ENCODE measurements at places on chromosomes 2 and 18. TPM values are rescaled to one million over a fixed set of nuclear protein-coding genes. Genes with fewer than 3 reads are reported as not detected.

GRCh38 chr2:168841445-168841844 is 39.0 kb downstream of the NOSTRIN start:
- no peaks in the 10 kb centered on the region for H3K36me3 ChIP-seq
- no peak for DNase-seq
- H3K27ac ChIP-seq: no peak overlapping the region
- H3K27me3 ChIP-seq: no peaks in the 10 kb centered on the region

Gene PROM2
- 2.3 TPM for total RNA-seq

- H3K36me3 ChIP-seq: no peaks in the 10 kb centered on the region
- H3K4me3 ChIP-seq: no peak overlapping the region
- no peaks in the 10 kb centered on the region for H3K27me3 ChIP-seq
- no peaks in the 10 kb centered on the region for H3K4me1 ChIP-seq
- no peak overlapping the region for H3K27ac ChIP-seq
These were observed 353.2 kb upstream of the TRIB2 start for GRCh38 chr2:12363569-12363968.

Gene FER1L5
- 0.05 TPM for total RNA-seq

DNA sequence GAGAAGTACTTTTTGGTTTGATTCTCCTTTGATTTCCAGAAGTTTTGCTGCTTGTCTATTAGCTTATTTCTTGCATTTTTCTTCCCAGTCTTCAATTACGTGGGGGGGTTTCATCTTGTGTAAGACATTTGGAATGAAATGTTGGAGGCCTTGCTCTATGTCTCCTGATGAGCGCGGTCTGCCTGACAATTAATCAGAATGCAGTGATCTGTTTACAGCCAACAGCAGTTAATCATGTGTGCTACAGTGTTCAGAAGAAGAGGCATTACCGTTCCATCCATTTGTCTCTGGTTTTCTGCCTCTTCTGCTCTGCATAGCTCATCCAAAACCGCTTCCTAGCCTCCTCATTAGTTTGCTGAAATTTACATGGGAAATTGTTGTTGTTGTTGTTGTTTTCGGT is 134.4 kb upstream of the ST6GAL2 start:
- H3K27me3 ChIP-seq: no peaks in the 10 kb centered on the region
- no peak overlapping the region for H3K4me3 ChIP-seq
- DNase-seq: no peak

- H3K4me3 ChIP-seq: no peak overlapping the region
- DNase-seq: no peak
- H3K4me1 ChIP-seq: no peaks in the 10 kb centered on the region
- no peak overlapping the region for H3K27ac ChIP-seq
- H3K27me3 ChIP-seq: no peaks in the 10 kb centered on the region
These were observed 128.7 kb downstream of the CAPN13 start for GRCh38 chr2:30678410-30679137.

Gene TTR
- total RNA-seq: 1.5 TPM

GRCh38 chr2:4336864-4337263 is 633.5 kb downstream of the DCDC2C start:
- no peak overlapping the region for H3K27ac ChIP-seq
- H3K27me3 ChIP-seq: no peaks in the 10 kb centered on the region
- DNase-seq: no peak
- H3K4me3 ChIP-seq: no peak overlapping the region
- H3K36me3 ChIP-seq: no peaks in the 10 kb centered on the region

DNA sequence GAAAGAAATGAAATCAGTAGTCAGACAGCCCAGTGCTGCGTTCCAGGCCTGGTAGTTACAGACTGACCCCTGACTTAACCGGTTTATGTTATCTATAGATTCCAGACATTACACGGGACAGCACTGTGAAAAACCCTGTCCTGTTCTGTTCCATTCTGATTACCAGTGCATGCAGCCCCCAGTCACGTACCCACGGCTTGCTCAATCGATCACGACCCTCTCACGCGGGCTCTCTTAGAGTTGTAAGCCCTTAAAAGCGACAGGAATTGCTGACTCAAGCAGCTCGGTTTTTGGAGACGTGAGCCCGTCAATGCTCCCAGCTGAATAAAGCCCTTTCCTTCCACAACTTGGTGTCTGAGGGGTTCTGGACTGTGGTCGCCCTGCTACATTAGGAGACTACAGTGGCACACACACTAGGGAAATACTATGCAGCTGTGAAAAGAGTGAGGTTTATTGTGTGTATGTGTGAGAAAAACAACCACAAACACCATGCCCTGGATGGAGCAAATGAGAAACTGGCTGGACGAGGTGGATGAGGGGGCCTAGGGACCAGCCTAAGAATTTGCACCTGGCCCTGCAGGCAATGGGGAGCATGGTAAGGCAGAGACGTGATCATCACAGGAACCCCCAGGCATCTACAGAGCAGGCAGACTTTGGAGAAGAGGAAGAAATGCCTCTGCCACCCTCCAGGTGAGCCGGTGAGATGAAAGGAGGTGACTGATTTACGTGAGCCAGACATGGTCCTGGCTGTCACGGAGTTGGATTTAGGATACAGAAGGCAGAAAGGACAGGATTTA is 49.1 kb upstream of the SEMA4C start:
- H3K27me3 ChIP-seq: no peaks in the 10 kb centered on the region
- no peaks in the 10 kb centered on the region for H3K36me3 ChIP-seq
- DNase-seq: no peak
- H3K4me3 ChIP-seq: no peak overlapping the region

Gene LIMS3
- 0.94 TPM for total RNA-seq

Gene RBKS
- 1.8 TPM for total RNA-seq

DNA sequence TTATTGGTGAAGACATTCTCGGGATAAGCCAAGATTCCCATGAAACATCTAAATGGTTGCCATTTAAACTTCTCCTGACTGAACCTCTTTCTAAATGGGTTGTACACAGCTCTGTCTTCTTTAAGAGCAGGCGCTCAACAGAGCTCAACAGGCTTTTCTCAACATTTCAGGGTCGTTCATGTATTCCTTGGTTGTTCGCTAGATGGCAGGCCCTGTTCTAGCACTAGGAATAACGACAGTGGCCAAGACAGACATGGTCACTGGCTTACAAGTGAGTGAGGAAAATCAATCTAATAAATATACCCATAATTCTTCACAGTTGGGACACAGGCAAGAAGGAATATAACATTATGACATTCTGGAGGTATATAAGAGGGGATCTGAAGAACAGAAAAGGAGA is 154.5 kb downstream of the SMAD2 start:
- no peaks in the 10 kb centered on the region for H3K27me3 ChIP-seq
- H3K36me3 ChIP-seq: no peaks in the 10 kb centered on the region
- H3K4me1 ChIP-seq: no peaks in the 10 kb centered on the region
- no peak overlapping the region for H3K4me3 ChIP-seq
- no peak for DNase-seq
- H3K27ac ChIP-seq: no peak overlapping the region

- H3K36me3 ChIP-seq: no peaks in the 10 kb centered on the region
- H3K4me1 ChIP-seq: no peaks in the 10 kb centered on the region
- H3K27me3 ChIP-seq: no peaks in the 10 kb centered on the region
- no peak overlapping the region for H3K4me3 ChIP-seq
These were observed 676.1 kb upstream of the GYPC start for GRCh38 chr2:125979886-125980285.

Gene IL18R1
- 7.5 TPM for total RNA-seq

DNA sequence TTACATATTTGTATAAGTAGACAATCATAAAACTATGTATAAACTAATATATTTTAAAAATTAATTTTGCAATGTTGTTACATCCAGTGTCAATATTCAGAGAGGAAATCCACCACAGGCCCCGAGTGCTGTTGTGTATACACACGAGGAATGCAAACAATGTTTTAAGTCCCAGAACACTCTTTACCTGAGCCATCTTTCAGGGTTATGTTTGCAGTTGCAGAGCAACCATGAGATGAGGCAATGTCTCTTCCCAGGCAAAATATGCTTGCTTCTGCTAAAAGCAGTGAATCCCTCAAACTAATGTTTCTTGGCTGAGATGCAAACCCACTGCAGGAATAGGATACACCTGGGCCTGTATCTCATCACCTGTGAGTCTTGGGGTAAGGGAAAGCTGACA is 91.3 kb downstream of the ASXL2 start:
- no peak overlapping the region for H3K27ac ChIP-seq
- peaks cover 25% of the 10 kb centered on the region for H3K36me3 ChIP-seq
- DNase-seq: no peak
- no peaks in the 10 kb centered on the region for H3K4me1 ChIP-seq

- H3K4me1 ChIP-seq: no peaks in the 10 kb centered on the region
- H3K36me3 ChIP-seq: no peaks in the 10 kb centered on the region
These were observed 7.3 kb downstream of the NBEAL1 start for GRCh38 chr2:203021991-203022390.

- DNase-seq: no peak
- no peaks in the 10 kb centered on the region for H3K27me3 ChIP-seq
- no peaks in the 10 kb centered on the region for H3K4me1 ChIP-seq
These were observed 28.1 kb downstream of the EPAS1 start for GRCh38 chr2:46325182-46325928.

Gene BABAM2
- total RNA-seq: 17.4 TPM

Gene CKAP2L
- total RNA-seq: 14.1 TPM

- no peaks in the 10 kb centered on the region for H3K4me1 ChIP-seq
- DNase-seq: no peak
- no peaks in the 10 kb centered on the region for H3K36me3 ChIP-seq
- no peaks in the 10 kb centered on the region for H3K27me3 ChIP-seq
These were observed 123.4 kb upstream of the NOSTRIN start for GRCh38 chr2:168679081-168679480.

GRCh38 chr2:3462493-3463104 is 56.7 kb downstream of the ADI1 start:
- no peak for DNase-seq
- no peak overlapping the region for H3K4me3 ChIP-seq
- H3K4me1 ChIP-seq: peaks cover 14% of the 10 kb centered on the region
- H3K27ac ChIP-seq: no peak overlapping the region
- H3K27me3 ChIP-seq: no peaks in the 10 kb centered on the region

Gene TDRD15
- total RNA-seq: 0.05 TPM

GRCh38 chr2:231393149-231394131 is 2.1 kb upstream of the B3GNT7 start:
- H3K27ac ChIP-seq: peak overlapping the region; percentile 37
- DNase-seq: no peak
- H3K36me3 ChIP-seq: no peaks in the 10 kb centered on the region
- no peaks in the 10 kb centered on the region for H3K4me1 ChIP-seq

DNA sequence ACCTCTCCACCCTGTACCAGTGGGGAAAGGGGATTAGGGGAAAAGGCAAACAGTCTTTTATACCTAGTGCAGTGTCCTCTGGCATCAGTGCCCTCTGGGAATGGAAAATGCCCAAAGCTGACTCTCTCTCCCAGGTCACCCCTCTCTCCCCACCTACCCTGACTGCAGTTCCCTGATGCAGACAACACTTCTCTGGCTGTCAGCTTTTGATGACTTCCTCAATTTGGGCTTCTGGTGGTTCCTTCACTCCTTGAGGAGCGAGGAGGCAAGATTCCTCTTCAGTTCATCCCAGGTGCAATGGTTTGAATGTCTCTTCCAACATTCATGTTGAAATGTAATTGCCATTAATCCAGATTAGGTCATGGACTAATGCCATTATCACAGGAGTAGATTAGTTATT is 19.7 kb upstream of the PPM1B start:
- no peak overlapping the region for H3K27ac ChIP-seq
- no peaks in the 10 kb centered on the region for H3K27me3 ChIP-seq
- no peak for DNase-seq
- H3K4me3 ChIP-seq: no peak overlapping the region
- no peaks in the 10 kb centered on the region for H3K4me1 ChIP-seq

- no peaks in the 10 kb centered on the region for H3K36me3 ChIP-seq
- H3K4me1 ChIP-seq: peaks cover 27% of the 10 kb centered on the region
- DNase-seq: peak; percentile 36
- peak overlapping the region; percentile 29 for H3K4me3 ChIP-seq
These were observed 16.1 kb downstream of the WNT10A start for GRCh38 chr2:218896501-218897393.

DNA sequence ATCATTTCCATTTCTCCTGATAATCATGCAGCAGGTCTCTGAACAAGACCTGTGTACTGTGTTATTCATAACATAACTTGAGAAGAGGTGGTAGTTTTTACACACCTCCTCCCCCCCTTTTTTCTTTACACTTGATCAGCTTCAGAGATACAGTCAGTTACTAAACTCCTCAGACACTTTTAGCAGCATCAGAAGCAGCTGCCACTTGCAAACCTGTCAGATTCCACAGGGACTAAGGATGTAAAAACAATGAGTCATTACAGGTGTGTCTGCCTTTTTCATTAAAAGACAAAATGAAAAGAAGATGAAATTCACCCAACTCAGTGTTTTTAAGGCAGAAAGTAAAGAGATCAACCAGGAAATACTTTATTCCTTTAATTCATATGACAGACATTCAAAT is 254.0 kb downstream of the NRXN1 start:
- H3K27ac ChIP-seq: no peak overlapping the region
- no peaks in the 10 kb centered on the region for H3K36me3 ChIP-seq
- H3K4me1 ChIP-seq: no peaks in the 10 kb centered on the region
- DNase-seq: no peak
- H3K27me3 ChIP-seq: no peaks in the 10 kb centered on the region
- no peak overlapping the region for H3K4me3 ChIP-seq

Gene EVX2
- total RNA-seq: not detected

DNA sequence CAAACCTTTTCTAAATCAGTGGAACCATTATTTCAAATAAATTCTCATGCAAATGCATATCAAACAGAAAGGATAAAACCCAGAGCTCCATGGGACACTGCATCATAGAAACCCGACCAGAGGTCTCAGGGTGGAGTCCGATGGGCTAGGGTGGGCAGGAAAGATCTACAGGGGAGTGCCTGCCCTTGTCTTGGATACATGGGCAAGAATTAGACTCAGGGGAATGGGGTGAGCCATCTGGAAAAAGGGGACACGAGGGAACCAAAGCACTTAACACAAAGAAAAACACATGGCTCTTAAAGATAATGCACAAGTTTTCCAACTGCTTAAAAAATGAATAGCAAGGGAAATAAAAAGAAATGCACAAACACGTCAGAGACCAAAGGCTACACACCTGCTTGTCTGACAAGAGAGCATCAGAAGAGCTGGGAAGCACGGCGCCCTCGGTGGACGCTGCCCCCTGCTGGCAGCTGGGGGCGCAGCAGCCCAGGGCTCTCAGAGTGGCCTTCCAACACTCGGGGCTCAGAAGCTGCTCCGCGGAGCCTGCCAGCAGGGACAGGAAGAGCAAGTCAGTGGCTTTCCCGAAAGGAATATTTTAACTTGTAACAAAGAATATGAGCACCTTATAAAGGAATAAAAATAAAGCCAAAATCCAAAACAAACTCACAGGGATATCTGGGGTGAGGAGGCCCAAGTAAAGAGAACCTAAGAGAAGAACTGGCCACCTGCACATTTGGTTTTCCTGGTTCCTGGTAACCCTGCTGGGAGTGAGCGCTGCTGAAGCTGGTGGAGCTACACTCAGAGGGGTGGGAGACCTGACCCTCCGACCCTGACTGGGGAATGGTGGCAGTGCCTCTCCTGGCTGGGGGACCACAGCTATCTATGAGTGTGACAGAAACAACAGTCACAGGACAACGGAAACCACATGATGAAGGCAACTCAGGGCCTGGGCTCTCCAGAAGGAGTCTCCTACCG is 54.5 kb downstream of the SIGLEC15 start:
- no peaks in the 10 kb centered on the region for H3K27me3 ChIP-seq
- DNase-seq: peak; percentile 66
- H3K4me1 ChIP-seq: peaks cover 6% of the 10 kb centered on the region
- peak overlapping the region; percentile 14 for H3K27ac ChIP-seq
- H3K36me3 ChIP-seq: peaks cover 53% of the 10 kb centered on the region
- H3K4me3 ChIP-seq: no peak overlapping the region
